ENCODE measurements at places on chromosomes 3 and 15. TPM values are rescaled to one million over a fixed set of nuclear protein-coding genes. Genes with fewer than 3 reads are reported as not detected.

- no peaks in the 10 kb centered on the region for H3K27me3 ChIP-seq
- no peak overlapping the region for H3K4me3 ChIP-seq
- no peaks in the 10 kb centered on the region for H3K36me3 ChIP-seq
- DNase-seq: no peak
- H3K4me1 ChIP-seq: peaks cover 36% of the 10 kb centered on the region
Measured at GRCh38 chr3:194773216-194773615, 87.5 kb downstream of the FAM43A start.

DNA sequence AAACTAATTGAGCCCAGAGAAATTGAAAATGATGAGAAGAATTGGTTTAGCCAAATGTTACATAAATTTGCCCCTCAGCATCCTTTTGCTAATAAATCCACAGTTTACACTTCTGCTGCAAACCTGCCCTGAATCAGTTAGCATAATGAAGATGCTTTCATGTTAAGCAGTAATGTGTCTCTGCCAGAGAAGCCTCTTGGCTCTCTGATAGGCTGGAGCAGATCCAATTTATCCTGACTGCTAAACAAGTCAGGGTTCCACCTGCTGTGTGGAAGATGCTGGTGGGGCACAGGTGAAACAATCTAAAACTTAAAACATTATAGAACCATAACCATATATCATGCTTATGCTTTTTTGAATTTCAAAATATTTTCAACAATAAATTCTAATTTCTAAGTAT, 946.8 kb downstream of the OTOL1 start:
- H3K36me3 ChIP-seq: no peaks in the 10 kb centered on the region
- no peak overlapping the region for H3K4me3 ChIP-seq
- H3K27ac ChIP-seq: no peak overlapping the region
- no peak for DNase-seq
- H3K4me1 ChIP-seq: no peaks in the 10 kb centered on the region

- H3K27me3 ChIP-seq: peaks cover 14% of the 10 kb centered on the region
- H3K27ac ChIP-seq: no peak overlapping the region
- H3K4me3 ChIP-seq: no peak overlapping the region
- H3K4me1 ChIP-seq: peaks cover 30% of the 10 kb centered on the region
- H3K36me3 ChIP-seq: no peaks in the 10 kb centered on the region
- DNase-seq: no peak
Measured at GRCh38 chr3:19149368-19149767, 1.1 kb downstream of the KCNH8 start.

- H3K27me3 ChIP-seq: no peaks in the 10 kb centered on the region
- no peak overlapping the region for H3K27ac ChIP-seq
- no peak overlapping the region for H3K4me3 ChIP-seq
- no peaks in the 10 kb centered on the region for H3K36me3 ChIP-seq
Measured at GRCh38 chr3:55042591-55042990, 114.7 kb upstream of the LRTM1 start.

- peak overlapping the region; percentile 60 for H3K4me3 ChIP-seq
- H3K4me1 ChIP-seq: peaks cover 26% of the 10 kb centered on the region
- H3K36me3 ChIP-seq: no peaks in the 10 kb centered on the region
Measured at GRCh38 chr3:160754855-160755747, 930 bp upstream of the PPM1L start.

DNA sequence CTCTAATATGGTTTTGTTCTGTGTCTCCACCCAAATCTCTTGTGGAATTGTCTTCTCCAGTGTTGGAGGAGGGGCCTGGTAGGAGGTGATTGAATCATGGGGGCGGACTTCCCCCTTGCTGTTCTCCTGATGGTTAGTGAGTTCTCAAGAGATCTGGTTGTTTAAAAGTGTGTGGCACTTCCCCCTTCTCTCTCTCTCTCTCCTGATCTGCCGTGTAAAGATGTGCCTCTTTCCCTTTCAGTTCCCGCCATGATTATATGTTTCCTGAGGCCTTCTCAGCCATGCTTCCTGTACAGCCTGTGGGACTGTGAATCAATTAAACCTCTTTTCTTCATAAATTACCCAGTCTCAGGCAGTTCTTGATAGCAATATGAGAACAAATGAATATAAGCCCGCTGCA, 33.1 kb downstream of the RETNLB start:
- no peaks in the 10 kb centered on the region for H3K27me3 ChIP-seq
- H3K36me3 ChIP-seq: no peaks in the 10 kb centered on the region
- no peak overlapping the region for H3K4me3 ChIP-seq
- no peak overlapping the region for H3K27ac ChIP-seq

GRCh38 chr15:73954188-73955145, 28.2 kb downstream of the LOXL1 start:
- H3K36me3 ChIP-seq: no peaks in the 10 kb centered on the region
- peak overlapping the region; percentile 90 for H3K27ac ChIP-seq
- peak; percentile 58 for DNase-seq
- no peak overlapping the region for H3K4me3 ChIP-seq
- H3K4me1 ChIP-seq: peaks cover 9% of the 10 kb centered on the region
- no peaks in the 10 kb centered on the region for H3K27me3 ChIP-seq

DNA sequence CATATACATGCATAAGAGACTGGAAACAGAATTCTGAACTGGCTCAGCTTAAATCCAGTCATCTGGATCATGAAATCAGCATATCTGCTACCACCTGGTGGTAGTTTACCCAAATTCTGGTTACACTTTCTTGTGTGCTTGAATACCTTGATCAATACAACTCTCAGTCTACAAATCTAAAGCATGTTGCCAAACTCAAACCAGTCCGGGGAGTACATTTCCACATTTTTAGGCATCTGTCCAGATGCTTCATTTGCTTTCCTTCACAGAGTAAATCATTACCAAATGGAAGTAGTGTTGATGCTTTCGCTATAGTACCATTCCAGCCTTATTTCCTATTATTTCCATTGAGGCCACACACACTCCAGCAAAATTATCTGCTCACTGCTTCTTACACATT, 126.4 kb downstream of the P2RY1 start:
- H3K36me3 ChIP-seq: no peaks in the 10 kb centered on the region
- H3K4me1 ChIP-seq: no peaks in the 10 kb centered on the region
- no peaks in the 10 kb centered on the region for H3K27me3 ChIP-seq
- H3K27ac ChIP-seq: no peak overlapping the region

- H3K36me3 ChIP-seq: no peaks in the 10 kb centered on the region
- peaks cover 8% of the 10 kb centered on the region for H3K4me1 ChIP-seq
- DNase-seq: no peak
- H3K27me3 ChIP-seq: no peaks in the 10 kb centered on the region
- H3K4me3 ChIP-seq: no peak overlapping the region
Measured at GRCh38 chr3:8446845-8447244, 54.8 kb upstream of the LMCD1 start.

DNA sequence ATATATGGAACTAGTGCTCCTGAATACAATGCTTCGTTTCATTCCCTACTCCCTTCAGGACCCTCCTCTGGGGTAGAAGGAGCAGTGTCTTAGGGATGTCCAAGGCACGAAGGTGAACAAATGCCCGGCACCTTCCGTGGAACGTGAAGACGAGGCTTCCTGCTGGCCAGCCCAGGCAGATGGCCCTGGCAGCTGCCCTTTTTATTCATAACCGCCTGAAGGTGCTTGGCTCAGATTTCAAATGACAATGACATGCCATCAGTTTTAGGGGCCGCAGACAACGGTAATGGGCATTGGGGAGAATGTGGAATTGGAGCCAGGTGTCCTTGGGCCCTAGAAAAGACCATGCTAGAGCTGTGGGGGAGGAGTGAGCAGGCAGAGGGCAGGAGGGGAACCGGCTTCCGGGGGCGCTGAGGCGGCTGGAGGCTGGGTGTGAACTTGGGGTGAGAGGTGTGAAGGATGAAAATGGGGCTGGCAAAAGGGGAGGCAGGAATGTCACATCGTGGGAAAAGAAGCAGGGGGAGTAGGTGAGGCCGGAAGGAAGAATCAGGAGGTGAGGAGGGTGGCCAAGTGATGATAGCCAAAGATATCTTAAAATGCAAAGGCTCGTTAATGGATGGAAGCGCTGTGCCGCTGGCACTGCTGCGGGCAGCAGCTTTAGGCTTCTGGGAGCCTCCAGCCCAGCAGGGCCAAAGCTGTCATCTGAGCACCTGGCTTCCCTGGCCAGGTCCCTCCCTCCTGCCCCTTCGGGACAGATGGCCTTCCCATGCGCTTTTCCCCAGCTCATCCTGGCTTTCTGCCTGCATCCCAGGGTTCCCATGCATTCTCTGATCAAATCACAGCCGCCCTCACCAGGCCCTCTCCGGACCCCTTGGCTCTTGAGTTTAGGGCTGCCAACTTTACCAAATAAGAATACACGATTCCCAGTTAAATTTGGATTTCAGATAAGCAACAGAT, 93.7 kb downstream of the TMEM266 start:
- H3K27ac ChIP-seq: no peak overlapping the region
- H3K4me3 ChIP-seq: no peak overlapping the region
- peaks cover 13% of the 10 kb centered on the region for H3K4me1 ChIP-seq
- DNase-seq: no peak
- H3K36me3 ChIP-seq: no peaks in the 10 kb centered on the region

The CNTN6 gene
- not detected for total RNA-seq

The ANKRD34C gene
- total RNA-seq: not detected

The CNTN4 gene
- total RNA-seq: 3.5 TPM

The GPR176 gene
- 6.6 TPM for total RNA-seq

All from spleen (tissue), 13 donors.